ENCODE measurements at places on chromosomes 1 and 21.

GRCh38 chr1:151892190-151892589 is 17.1 kb downstream of the THEM4 start:
- DNase-seq = no peak

- no peak for DNase-seq
Measured at GRCh38 chr1:211603191-211603701, 24.3 kb upstream of the SLC30A1 start.

- DNase-seq = no peak
Measured at GRCh38 chr1:28136169-28136921, 40.1 kb downstream of the PTAFR start.

- no peak for DNase-seq
Measured at GRCh38 chr1:193661385-193661784, 475.0 kb upstream of the B3GALT2 start.

DNA sequence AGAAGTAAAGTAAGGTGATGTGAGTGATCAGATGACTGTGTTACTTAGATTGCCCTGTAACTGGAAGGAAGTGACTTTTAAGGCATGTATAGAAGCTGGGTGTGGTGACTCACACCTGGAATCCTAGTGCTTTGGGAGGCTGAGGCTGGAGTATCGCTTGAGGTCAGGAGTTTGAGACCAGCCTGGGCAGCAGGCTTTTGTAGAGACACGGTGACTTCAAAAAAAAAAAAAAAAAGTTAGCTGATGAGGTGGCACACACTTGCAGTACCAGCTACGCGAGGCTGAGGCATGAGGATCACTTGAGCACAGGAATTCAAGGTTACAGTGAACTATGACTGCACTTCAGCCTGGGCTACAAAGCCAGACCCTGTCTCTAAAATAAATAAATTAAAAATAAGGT is 2.3 kb upstream of the USP16 start:
- DNase-seq = no peak

- no peak for DNase-seq
Measured at GRCh38 chr1:94863919-94864318, 43.8 kb downstream of the SLC44A3 start.

DNA sequence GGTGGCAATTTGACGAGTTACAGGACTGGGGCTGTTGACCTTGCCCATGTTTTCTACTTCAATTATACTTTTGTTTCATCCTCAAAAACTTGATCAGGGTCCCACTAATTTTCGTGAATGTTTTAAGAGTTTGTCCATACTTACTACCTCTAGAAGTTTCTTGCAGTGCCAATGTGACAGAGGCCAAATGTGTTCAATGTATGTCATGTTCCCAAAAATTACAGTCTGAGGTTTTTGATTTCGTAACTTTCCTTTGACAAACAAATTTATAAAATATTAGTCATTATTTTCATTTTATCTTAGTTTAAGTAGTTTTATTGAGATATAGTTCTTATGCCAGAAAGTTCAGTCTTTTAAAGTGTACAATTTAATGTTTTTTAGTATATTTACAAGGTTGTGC is 15.3 kb downstream of the VPS13D start:
- no peak for DNase-seq

DNA sequence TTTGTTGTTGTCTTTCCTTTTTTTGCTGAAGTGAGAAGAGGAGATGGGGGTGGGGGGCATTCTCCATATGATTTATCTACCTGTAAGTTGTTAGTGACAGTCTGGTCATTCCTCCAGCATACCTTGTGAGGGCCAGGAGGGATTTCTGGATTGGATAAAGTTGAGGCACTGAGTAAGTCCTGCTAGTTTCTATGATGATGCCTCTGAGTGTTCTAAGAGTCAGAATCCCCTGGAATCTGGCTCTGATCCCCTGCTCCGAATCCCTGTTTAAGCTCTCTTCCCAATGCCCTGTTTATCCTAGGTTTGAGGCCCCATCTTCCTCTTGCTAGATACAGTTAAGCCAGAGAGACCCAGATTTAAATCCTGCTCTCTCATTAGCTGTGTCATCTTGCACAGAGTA is 83.2 kb upstream of the HOOK1 start:
- no peak for DNase-seq

- DNase-seq = no peak
Measured at GRCh38 chr1:3550511-3551289, 60.6 kb downstream of the MEGF6 start.

GRCh38 chr21:46153247-46154154 is 1.9 kb downstream of the FTCD start:
- DNase-seq = peak; percentile 48

GRCh38 chr1:156476501-156477298 is 23.9 kb downstream of the MEF2D start:
- DNase-seq = no peak

DNA sequence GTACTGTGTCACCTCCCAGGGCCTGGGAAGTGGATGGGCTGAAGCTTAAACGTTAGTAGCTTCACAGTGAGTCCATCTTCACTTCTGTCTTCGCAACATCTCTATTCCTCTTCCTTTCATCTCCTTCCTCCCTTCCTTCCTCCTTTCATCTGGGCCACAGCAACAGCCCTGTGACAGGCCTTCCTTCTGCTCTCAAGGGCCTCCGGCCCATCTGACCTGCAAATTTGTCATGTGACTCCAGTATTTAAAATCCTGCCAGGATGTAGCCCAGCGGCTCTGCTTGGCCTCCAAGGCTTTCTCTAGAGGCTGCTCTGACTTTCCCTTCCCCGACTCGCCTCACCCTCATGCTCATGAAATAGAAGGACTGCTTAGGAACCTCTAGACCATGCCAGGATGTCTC is 10.9 kb upstream of the BATF3 start:
- no peak for DNase-seq

DNA sequence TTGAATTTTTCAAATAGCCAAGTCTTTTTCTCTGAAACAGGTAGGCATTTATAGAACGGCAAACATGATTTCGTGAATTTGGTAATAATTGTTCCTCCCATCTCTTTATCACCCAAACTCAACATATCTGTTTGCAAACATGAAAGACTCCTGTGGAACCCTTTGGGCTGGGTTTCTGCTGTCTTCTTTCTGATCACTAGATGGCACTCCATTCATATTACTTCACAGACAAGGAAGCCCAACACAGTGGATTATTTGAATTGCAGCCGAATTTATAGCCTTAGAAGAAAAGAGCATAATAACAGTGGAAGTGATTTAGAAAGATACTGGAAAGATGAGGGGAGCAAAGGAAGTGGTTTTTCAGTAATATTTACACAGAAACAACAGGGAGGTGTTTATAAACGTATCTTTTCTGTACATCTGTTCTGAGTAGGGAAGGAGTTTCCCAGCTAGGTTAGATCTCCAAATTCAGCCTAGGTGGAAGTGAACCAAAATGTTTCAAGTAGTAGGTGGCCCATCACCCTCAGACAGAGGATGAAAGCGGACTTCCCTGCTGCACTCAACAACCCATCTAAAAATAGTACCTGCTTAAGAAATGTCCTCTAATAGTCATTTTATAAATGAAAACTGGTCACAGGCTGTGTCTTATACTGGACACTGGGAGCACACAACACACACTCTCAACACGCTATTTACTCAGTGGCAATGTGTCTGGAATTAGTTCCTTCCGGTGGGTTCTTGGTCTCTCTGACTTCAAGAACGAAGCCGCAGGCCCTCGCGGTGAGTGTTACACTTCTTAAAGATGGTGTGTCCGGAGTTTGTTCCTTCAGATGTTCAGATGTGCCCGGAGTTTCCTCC is 67.6 kb downstream of the MAP3K21 start:
- DNase-seq = peak; percentile 59

DNA sequence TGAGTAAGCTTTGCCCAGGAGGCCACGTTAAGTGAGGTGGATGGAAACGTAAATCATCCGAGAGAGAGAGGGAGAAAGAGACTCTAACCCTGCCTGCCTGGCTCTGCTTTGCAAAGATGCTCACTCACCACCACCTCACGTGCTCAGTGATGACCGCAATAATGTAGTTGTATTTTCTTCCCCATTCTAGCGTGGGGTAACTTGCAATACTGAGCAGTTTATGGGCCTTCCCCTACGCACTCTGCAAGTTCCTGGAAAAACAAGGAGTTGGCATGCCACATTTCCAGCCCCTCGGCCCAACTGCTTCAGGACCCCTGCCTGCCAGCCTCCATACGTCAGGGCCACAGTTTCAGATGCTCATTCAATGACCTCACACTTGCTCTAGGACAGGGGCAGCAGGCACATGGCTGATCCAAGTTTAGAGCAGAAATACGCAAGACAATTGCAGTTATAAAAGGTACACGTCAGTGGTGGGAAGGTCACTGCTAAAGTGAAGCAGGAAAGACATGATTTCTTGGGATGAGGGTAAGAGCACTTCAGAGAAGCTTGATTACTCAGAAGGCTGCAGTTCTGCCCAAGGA is 112.5 kb upstream of the RAB4A start:
- DNase-seq = no peak
